NCI-H2081 treated with DMSO at 0.1 percent for 48 hours (cell line): ENCODE measurements at places on chromosomes 4 and X.

GRCh38 chrX:40249582-40249981 lies 151.8 kb upstream of the BCOR start:
- no peak for DNase-seq

DNA sequence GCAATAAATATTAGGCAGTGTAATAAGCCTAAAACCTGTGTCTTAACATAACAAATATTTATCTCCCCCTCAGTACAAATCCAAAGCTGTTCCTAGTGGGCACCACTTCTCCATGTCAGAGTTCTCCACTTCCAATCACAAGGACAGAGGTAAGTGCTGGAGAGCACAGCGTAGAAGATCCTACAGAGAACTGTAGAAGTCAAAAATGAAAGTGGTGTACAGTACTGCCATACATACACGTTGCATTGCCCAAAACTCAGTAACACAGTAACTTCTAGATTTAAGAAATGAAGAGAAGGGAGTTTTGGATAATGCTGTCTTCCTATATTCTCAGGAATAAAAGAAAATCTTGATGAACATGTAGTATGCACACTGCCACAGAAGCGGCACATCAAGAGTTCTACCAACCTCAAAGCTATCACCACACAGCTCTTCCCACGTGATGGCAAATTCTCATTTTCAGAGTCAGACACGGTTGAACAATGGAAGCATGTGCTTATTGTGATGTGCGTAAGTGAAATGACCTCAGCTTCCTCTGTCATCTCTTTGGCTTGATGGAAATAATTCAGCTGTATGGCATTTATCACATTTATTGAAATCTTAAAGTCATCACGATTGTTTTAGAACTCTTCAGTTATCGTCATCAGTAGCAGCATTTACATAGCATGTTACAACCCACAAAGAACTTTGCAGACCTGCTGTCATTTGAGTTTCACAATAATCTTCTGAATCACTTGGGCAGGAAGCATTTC lies 27.1 kb upstream of the SPANXN4 start:
- no peak for DNase-seq

DNA sequence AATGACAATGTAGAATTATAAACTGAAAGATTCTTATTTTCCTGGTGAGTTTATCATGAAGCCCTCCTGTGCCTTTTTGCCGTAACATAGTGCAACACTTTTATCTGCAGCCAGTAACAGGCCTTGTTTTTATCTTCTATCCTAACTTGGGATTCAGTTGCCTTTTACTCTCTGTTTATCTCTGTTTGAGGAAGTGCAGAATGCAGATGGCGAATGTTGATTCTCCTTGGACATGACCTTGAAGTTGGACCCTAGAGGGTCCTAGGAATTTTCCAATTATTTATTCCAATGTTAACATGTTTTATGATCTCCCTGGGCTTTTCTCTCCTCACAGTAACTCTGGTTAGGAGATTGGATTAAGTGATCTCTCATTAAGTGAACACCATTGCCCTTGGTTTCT lies 165.0 kb downstream of the FMR1NB start:
- no peak for DNase-seq

DNA sequence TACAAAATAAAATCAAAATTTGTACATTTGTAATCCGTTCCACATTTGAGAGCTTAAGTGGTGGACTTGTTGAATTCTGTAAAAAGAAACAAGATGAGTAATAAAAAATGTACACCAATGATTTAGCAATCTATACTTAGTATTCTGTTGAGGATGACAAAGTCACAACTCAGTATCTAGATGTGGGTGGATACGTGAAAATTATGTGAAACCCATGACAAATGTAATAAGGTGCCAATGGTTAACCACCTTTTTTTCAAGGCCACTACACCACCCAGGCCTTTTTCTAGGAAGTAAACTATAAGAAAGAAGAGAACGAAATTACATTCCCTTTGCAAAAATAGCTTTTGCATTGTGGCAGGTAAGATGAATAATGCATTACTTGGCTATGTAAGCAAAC lies 77.0 kb downstream of the ATP8A1 start:
- DNase-seq, result no peak

GRCh38 chrX:85378461-85378860 lies 1.0 kb downstream of the POF1B start:
- DNase-seq, result no peak

DNA sequence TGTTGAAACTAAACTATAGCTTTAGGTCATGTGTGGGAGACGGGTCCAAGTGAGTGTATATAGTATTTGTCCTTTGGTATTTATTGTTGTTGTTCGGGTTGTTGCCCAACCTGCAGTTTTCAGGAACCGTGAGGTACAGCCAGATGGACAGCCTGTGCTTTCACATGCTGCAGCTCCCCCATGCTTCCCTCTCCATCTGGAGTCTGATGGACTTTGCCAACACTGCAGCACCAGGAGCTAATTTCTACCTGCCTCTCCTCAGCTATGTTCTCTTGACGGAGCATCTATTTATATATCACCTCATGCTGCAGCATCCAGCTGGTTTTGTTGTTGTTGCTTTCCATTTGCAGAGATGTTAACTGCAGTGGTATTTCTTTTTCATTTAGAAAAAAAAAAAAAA lies 80.1 kb downstream of the TLL1 start:
- no peak for DNase-seq

DNA sequence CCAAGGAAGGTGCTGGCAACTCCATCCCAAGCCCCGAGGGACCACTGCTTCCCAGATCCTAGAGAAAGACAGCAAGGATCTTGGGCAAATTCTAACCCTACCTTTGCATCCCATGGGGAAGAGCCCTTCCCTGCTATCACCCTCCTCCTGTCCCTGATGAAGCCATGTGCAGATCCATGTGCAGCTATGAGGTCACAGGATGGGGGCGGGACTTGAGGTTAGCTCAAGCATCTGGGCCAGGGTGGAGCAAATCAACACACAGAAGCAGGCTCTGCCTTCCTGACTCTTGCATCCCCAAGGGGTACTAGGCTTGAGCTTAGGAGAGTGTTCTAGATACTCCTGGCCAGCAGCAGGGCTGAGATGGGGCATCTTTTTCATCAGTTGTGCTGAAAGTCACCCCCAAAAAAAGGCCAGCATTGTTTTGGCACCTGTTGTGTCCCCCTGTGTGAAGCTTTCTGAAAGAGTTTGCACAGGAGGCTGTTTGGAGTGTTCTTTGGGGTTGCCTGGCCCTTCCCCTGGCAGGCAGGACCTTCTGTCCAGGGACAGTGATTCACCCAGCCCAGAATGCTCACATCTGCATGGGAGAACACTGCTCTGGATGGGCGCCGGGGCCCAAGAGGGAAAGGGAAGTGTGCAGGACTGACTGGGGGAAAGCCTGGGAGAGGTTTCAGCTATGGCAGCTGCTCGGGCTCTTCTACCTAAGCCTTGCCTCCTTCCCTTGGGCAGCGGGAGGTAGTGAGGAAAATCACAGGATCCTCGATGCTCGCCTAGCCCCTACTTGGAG lies 50.8 kb downstream of the PRPS1 start:
- DNase-seq, result no peak

- no peak for DNase-seq
Observed at GRCh38 chr4:27574743-27575142, 714.1 kb downstream of the STIM2 start.
